Glomerular endothelial cell (primary cell): ENCODE measurements at places on chromosomes 12 and 14.

- DNase-seq: no peak
Observed at GRCh38 chr12:117437516-117438255, 76.3 kb upstream of the NOS1 start.

DNA sequence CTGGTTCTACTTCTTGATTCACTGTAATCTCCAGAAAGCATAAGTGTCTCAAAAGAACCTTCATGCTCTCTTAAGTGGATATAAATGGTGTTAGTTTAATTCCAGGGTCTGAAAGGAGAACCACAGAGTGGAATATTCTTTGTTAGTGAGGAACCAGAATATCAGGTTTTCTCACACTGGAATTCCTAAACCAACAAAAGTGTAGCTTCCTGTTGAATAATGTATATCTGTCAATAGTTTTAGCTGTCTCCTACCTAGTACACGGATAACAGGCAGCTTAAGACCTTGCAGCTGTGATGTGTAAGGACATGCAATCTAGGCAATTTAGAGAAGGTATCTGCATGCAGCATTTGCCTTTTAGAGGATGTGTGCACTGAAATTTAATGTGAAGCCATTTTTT, 24.0 kb downstream of the LRIG3 start:
- DNase-seq: no peak

DNA sequence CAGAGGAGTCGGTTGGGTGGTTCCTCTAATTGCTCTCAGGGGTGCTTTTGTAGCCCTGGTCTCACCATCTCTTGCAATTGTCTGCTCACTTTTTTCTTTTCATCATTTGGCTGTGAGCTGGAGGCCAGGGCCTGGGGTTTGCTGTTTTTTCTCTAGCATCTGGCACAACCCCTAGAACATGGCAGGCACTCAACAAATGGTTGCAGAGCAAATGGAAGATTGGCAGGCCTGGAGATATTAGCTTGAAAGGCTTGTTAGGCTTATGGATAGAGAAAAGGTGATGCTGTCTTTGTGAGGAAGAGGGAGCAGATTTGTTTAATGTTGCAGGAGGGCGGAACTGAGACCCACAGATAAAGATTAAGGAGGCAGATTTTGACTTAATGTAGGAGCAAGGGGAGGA, 47.0 kb downstream of the GALNT8 start:
- DNase-seq: no peak

DNA sequence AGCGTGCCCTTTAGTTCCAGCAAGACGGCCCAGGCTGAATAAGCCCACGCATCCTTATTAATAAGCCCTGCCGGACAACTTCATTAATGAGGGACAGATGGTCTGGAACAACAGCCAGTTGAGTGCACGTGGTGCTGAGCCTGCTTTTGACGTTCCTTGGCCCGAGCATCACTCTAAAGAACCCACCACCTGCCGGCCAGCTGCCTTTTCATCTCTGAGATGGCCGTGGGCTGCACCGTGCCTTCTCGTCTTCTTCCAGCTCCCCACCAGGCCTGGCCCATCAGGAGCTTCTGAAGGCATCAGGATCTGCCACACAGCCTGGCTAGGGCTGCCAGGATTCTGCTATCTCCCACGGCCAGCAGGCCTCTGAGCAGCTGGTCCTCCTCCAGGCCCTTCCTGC, 80.0 kb downstream of the AACS start:
- DNase-seq: no peak

GRCh38 chr14:53437858-53438257, 284.7 kb upstream of the DDHD1 start:
- DNase-seq: no peak

DNA sequence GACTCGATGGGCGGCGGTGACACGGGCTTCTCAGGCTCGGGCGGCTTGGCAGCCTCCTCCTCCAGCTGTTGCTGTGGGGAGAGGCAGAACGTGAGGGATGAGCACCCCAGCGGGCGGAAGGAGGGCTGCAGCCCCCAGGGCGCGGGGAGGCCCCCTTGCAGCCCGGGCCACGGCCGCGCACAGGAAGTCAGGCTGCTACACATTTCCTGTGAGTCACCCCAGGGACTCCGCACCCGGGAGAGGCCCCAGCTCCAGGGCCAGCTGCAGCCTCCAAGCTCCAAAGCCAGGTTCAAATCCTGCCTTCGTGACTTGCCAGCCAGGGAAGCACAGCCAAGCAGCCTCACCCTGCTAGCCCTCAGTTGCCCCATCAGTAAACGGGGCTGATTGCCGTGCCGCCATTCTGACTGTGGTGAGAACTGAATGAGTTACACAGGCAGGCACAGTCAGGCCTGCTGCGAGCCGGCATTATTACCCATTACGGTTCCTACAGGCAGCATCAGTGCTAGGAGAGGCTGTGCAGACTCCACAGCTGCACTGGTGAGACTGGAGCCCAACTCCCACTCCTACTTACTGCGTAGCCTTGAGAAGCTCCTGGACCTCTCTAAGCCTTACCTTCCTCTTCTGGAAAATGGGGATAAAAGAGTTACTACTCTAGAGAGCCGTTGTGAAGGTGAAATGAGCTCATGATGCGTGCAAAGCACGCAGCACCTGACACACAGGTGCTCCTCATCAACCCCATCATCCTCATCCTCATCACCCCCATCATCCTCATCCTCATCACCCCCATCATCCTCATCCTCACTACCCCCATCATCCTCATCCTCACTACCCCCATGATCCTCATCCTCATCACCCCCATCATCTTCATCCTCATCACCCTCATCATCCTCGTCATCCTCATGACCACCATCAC, 100.9 kb downstream of the NCOR2 start:
- DNase-seq: no peak

- DNase-seq: no peak
Observed at GRCh38 chr14:93967637-93968250, 8.6 kb downstream of the ASB2 start.

DNA sequence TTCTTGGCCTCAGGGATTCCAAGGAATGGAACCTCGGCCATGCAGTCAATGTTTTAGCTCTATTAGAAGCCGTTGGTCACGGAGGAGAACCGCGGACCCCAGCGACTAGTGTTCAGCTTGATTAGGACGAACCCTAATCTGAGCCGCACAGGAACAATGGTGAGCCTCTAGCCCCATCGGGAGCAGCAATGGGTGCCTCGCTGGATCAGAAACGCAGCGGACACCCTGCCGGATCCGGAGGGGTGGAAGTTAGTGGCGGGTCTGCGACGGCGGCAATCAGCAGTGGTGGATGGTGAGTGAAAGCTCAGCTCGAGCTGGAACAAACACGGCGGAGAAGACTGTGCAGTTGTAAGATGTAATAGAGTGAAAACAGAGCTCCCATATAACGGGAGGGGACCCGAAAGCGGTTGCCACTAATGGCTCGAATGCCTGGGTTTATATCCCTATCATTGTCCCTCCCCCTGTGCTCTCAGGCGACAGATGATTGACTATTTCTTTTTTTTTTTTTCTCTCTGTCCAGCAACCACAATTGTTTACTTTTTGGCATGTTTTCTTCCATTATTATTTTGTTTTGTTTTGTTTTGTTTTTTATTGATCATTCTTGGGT, 127.7 kb downstream of the ZNF664 start:
- no peak for DNase-seq

GRCh38 chr14:96589577-96589976, 87.4 kb downstream of the PAPOLA start:
- DNase-seq: no peak

DNA sequence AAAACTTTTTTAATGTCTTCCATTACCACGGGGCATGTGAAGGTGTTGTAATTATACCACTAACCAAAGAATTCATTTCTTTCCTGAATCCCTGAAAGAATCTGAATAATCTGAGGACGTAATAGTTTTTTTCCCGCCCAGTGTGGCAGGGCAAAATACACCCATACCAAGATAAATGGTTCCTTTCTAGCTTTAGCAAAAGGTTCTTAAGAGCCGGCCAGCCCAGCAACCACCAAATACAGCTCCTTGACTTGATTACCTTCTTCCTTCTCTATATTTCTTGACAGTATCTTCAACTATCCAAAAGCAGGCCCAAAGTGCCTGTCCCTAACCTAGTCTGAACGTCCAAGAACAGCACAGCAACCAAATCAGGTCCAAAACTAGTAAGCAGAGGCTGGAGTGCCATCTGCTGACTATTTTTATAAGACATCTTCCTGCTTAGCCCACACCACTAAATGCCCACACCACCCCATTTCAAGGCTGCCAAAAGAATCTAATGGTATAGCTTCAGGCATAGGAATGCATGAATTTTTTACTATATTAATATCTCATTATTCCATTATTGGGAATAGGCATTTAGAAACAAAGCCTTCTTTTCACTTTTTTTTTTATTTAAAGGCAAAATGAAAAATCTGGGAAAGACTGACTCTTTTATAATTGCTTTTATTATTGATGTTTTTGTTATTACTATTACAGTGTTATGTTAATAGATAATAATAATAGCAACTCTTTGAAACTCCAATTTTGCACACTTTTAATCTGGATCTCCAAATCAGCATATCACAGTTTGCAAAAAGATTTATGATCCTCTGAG, 524.4 kb downstream of the MED13L start:
- peak; percentile 12 for DNase-seq

DNA sequence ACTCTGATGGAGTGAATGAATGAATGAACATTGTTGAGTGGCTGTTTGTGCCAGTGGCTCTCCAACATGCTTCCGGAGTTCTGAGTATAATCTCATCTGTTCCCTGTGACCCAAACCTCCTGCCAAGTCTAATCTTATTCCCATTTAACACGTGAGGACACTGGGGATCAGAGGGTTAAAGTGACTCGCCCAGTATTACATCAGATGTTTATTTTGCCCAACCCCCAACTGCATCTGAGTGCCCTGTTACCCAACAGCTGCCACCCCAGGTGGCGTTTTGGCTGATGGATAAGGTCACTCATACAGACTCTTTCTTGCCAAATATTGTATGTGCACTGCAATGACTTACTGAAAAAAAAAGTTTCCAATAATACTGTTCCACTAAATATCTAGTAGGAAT, 210.9 kb downstream of the EXOC5 start:
- DNase-seq: no peak

- DNase-seq: no peak
Observed at GRCh38 chr12:111558107-111558376, 41.1 kb downstream of the ATXN2 start.

GRCh38 chr12:70042675-70043074, 200.6 kb upstream of the CNOT2 start:
- no peak for DNase-seq

- DNase-seq: no peak
Observed at GRCh38 chr12:112524676-112525425, 106.1 kb downstream of the PTPN11 start.

GRCh38 chr12:62379723-62380045, 86.9 kb upstream of the MON2 start:
- no peak for DNase-seq

DNA sequence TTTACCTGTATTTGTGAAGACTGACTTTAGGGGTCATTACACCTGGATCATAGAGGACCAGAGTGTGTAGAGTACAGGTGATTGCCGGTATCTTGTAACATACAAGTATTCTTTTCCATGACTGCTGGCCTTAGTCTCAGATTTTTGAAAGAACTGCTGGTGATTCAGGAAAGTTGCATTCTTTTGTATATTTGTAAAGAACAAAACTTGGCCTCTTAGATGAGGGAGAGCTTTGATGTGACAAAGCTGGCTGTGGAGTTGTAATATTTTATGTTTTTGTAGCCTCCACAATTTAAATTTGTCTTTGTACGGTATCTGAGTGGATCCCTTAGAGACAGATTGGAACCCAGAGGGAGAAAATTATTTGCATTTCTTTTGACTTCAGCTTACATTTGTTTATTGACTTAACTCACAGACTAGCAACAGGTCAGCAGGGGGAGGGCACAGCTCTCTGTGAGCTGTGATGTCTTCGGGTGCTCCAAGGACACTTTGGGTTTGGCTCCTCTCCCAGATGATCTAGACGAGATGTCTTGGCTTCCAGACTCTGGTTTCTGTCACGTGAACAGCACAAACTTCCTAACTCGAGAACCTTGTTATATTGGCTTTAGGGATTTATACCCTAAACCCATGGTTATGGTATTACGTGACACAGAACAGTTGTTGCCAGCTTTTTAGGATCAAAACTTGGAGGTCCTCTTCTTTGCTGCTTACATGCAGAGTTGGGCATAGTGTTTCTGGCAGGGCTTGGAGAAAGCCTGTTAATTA, 65.9 kb downstream of the DAAM1 start:
- no peak for DNase-seq

- no peak for DNase-seq
Observed at GRCh38 chr14:94689218-94689984, 77.2 kb downstream of the SERPINA3 start.

GRCh38 chr12:77324416-77324762, 259.0 kb upstream of the E2F7 start:
- DNase-seq: no peak

- no peak for DNase-seq
Observed at GRCh38 chr12:10386857-10387256, 3.0 kb downstream of the KLRK1 start.

DNA sequence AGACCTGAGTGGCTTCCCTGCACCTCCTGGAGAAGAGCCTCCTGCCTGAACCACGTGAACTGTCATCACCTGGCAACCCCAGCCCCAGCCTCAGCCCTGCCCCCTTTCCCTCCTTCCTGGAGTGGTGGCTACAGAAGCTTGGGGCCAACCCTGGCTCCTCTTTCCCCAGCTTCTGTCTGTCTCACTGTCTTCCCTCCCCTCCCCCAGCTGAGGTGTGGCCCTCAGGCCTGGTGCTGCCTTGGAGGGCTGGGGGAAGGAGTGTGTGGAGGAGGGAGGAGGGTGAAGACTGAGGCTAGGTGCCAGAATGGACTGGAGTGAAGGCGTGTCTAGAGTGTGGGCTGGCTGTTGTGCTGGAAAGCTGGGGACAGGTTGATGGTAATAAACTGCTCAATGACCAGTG, 9.7 kb downstream of the NFATC4 start:
- DNase-seq: no peak

GRCh38 chr14:92323916-92324818, 1.2 kb downstream of the SLC24A4 start:
- no peak for DNase-seq

DNA sequence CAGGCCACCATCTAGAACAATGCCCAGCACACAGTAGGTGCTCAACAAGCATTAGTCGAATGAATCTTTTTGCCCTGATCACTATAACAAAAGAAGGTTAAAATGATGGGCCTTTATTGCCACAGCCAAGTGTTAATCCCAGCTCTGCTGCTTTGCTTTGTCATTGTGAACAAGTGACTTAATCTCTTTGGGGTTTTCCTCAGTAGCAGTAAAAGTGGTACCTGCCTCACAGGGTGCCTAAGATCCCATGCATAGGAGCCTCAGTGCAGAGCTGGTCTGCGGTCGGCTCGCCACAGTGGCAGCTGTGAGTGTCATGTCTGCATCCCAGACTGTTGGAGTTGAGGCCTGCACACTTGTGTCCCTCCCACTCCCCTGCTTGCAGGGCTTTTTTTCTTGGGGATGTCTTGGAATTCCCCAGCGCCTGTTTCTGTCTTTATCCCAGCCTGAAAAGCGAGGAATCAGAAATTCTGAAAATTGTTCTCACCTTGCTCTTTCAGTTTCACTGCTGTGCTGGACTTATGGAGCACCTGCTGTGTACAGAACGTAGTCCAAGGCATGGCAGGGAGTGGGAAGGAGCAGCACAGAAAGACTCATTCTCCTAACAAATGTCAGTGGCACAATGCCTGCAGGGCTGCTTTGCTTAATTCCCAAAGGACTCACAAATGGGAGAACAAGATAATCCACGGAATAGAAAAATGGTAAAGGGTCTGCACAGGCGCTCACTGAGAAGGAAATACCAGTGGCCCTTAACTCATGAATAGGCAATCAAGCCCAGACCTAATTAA, 90.8 kb downstream of the EML1 start:
- no peak for DNase-seq

- no peak for DNase-seq
Observed at GRCh38 chr14:74308695-74309094, 6.0 kb upstream of the ABCD4 start.

GRCh38 chr14:103872481-103873113, 25.2 kb upstream of the PPP1R13B start:
- DNase-seq: no peak

- DNase-seq: no peak
Observed at GRCh38 chr12:28180786-28181185, 9.5 kb upstream of the CCDC91 start.
